ENCODE measurements at places on chromosomes 7 and 10. TPM values are rescaled to one million over a fixed set of nuclear protein-coding genes. Genes with fewer than 3 reads are reported as not detected.

Gene C10orf53
- not detected for polyA plus RNA-seq

Gene FAM13C
- polyA plus RNA-seq, result 2.5 TPM

Gene MMRN2
- 3.1 TPM for polyA plus RNA-seq

Gene SYT15B
- 0.20 TPM for polyA plus RNA-seq

Gene RNF148
- not detected for polyA plus RNA-seq

Gene LIMK1
- 6.0 TPM for polyA plus RNA-seq

Gene RPP38
- polyA plus RNA-seq, result 22.3 TPM

Gene FAM171A1
- 5.0 TPM for polyA plus RNA-seq
